ENCODE measurements at places on chromosomes 1 and 21. TPM values are rescaled to one million over a fixed set of nuclear protein-coding genes. Genes with fewer than 3 reads are reported as not detected.

DNA sequence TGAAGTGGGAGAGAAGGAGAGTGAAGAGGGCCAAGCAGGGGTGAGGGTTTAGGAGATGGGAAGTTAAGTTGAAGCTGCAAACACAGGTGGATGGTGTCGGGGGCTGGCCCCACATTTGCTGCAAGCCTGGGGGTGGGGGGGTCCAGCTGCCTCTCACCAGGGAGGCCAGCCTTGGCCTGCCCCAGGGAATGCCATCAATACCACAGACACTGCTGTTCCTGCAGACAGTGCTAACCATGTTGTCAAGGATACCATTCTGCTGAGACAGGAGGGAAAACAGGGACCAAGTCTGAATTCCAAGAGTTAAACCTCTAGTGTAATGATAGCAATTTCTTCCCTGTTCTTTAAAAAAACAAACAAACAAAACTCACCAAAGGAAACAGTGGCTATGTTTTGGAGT is 8.0 kb downstream of the MECR start:
- H3K27me3 ChIP-seq = no peaks in the 10 kb centered on the region
- peaks cover 8% of the 10 kb centered on the region for H3K36me3 ChIP-seq
- DNase-seq = no peak

- no peaks in the 10 kb centered on the region for H3K27me3 ChIP-seq
- DNase-seq = no peak
- no peaks in the 10 kb centered on the region for H3K4me1 ChIP-seq
- H3K36me3 ChIP-seq = no peaks in the 10 kb centered on the region
- no peak overlapping the region for H3K4me3 ChIP-seq
Measured at GRCh38 chr1:167587872-167588271, 34.3 kb upstream of the CREG1 start.

- DNase-seq = no peak
- no peak overlapping the region for H3K4me3 ChIP-seq
- H3K27me3 ChIP-seq = peaks cover 54% of the 10 kb centered on the region
- H3K36me3 ChIP-seq = no peaks in the 10 kb centered on the region
Measured at GRCh38 chr1:177116941-177117340, 47.6 kb downstream of the ASTN1 start.

DNA sequence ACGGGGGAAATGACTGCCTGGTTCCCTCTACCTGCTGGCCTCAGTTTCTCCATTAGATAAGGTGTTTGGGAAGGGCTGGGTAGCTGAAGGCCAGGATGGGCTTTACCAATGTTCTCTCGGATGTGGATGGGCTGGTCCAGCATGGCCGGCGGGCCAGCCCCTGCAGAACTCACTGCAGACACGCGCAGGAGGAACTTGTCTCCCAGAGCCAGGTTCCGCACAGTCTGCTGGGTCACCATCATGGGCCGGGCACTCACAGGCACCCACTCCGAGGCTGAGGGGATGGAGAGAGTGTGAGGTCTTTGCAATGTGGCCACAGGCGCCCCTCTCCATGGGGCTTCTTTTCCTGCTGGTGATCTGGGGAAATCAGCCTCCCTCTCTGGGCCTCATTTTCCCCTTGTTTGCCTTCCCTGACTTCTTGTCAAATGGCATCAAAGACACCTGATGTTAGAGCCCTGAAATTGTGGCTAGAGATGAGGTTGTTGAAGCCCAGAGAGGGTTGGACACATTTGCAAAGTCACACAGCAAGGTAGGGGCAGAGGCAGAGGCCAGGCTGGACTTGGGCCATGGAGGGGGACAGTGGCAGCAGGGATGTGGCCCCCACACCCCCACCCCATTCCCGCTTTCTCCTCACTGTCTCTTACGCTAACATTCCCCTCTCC is 1.2 kb downstream of the MYBPH start:
- H3K27ac ChIP-seq = no peak overlapping the region
- H3K4me1 ChIP-seq = peaks cover 11% of the 10 kb centered on the region
- peaks cover 1% of the 10 kb centered on the region for H3K27me3 ChIP-seq
- no peak overlapping the region for H3K4me3 ChIP-seq
- H3K36me3 ChIP-seq = no peaks in the 10 kb centered on the region

- H3K4me1 ChIP-seq = peaks cover 13% of the 10 kb centered on the region
- peak; percentile 72 for DNase-seq
- no peak overlapping the region for H3K27ac ChIP-seq
Measured at GRCh38 chr1:231162297-231162969, 575 bp downstream of the TRIM67 start.

- H3K27me3 ChIP-seq = no peaks in the 10 kb centered on the region
- H3K27ac ChIP-seq = peak overlapping the region; percentile 99
- no peak for DNase-seq
- no peaks in the 10 kb centered on the region for H3K36me3 ChIP-seq
Measured at GRCh38 chr1:234970731-234971476, 157.7 kb downstream of the TOMM20 start.

GRCh38 chr1:224851848-224852261 is 77.6 kb upstream of the DNAH14 start:
- no peaks in the 10 kb centered on the region for H3K4me1 ChIP-seq
- no peak for DNase-seq
- no peaks in the 10 kb centered on the region for H3K27me3 ChIP-seq
- no peak overlapping the region for H3K27ac ChIP-seq
- H3K36me3 ChIP-seq = no peaks in the 10 kb centered on the region
- no peak overlapping the region for H3K4me3 ChIP-seq

DNA sequence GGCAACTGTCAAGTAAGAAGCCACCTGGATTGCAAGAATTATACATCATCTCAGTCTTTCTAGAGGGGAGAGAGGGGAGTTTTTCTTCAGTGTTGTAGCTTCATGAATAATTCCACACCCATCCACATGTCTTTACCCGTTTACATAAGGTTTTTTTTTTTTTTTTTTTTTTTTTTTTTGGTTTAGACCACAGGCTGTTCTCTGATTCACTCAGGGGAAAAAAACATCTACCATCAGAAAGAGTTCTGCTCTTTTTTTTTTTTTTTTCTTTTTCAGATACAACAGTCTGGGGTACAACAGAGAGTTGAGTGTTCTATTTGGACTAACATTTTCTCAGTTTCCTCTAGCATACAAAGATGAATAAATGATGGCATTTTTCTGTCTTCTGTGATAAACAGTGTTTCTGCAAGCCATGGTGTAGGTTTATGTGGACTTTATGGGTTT is 4.9 kb upstream of the KIF14 start:
- H3K27ac ChIP-seq = no peak overlapping the region
- H3K4me1 ChIP-seq = peaks cover 19% of the 10 kb centered on the region
- no peaks in the 10 kb centered on the region for H3K36me3 ChIP-seq
- no peaks in the 10 kb centered on the region for H3K27me3 ChIP-seq

- H3K4me3 ChIP-seq = no peak overlapping the region
- no peak overlapping the region for H3K27ac ChIP-seq
- no peak for DNase-seq
Measured at GRCh38 chr1:242242983-242243382, 244.1 kb upstream of the MAP1LC3C start.

- DNase-seq = peak; percentile 65
- H3K4me1 ChIP-seq = peaks cover 73% of the 10 kb centered on the region
- H3K27ac ChIP-seq = peak overlapping the region; percentile 68
- H3K27me3 ChIP-seq = peaks cover 38% of the 10 kb centered on the region
- no peaks in the 10 kb centered on the region for H3K36me3 ChIP-seq
Measured at GRCh38 chr1:112507921-112508277, 866 bp upstream of the WNT2B start.

DNA sequence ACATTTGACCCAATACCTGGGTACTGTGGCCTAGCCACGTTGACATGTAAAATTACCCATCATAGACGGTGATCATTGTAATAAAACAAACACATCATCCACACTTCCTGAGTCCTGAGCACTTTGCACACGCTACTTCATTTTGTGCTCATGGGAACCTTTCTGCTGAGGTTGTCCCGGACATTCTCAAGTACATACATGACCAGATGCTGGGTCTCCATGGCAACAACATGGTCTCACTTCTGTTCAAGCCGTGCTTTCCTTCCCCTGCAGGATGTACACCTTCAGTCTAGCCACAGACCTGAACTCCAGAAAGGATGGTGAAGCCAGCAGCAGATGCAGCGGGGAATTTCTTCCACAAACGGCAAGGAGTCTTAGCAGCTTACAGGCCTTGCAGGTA is 22.7 kb downstream of the UBASH3A start:
- no peaks in the 10 kb centered on the region for H3K4me1 ChIP-seq
- H3K27ac ChIP-seq = no peak overlapping the region
- no peak for DNase-seq
- peaks cover 58% of the 10 kb centered on the region for H3K27me3 ChIP-seq
- H3K36me3 ChIP-seq = no peaks in the 10 kb centered on the region
- H3K4me3 ChIP-seq = no peak overlapping the region

- no peak overlapping the region for H3K27ac ChIP-seq
- H3K27me3 ChIP-seq = peaks cover 10% of the 10 kb centered on the region
- DNase-seq = no peak
- no peak overlapping the region for H3K4me3 ChIP-seq
Measured at GRCh38 chr1:234916840-234917239, 211.8 kb downstream of the TOMM20 start.

GRCh38 chr21:19392390-19392789 is 988.8 kb upstream of the TMPRSS15 start:
- H3K27me3 ChIP-seq = no peaks in the 10 kb centered on the region
- no peaks in the 10 kb centered on the region for H3K4me1 ChIP-seq
- no peak overlapping the region for H3K27ac ChIP-seq
- no peak overlapping the region for H3K4me3 ChIP-seq

DNA sequence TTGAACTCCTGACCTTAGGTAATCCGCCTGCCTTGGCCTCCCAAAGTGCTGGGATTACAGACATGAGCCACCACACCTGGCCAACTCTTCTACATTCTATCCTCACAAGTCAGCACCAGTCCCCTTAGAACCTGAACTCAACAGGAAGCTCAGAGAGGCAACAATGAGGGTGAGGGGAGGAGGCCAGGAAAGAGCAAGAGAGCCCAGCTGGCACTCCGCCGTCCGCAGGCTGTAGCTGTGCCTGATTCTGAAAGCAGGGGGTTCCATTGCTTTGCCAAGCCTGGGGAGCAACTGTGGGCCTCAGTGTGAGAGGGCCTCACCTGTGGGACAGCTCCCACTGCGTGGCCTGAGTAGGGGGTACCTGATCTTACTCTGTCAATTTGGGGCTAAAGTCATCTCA is 18.7 kb downstream of the STK40 start:
- H3K36me3 ChIP-seq = peaks cover 5% of the 10 kb centered on the region
- no peaks in the 10 kb centered on the region for H3K27me3 ChIP-seq
- peaks cover 14% of the 10 kb centered on the region for H3K4me1 ChIP-seq
- DNase-seq = no peak
- peak overlapping the region; percentile 27 for H3K27ac ChIP-seq

GFI1 gene
- 0.34 TPM for total RNA-seq

RXRG gene
- 1.0 TPM for total RNA-seq

SPRR1A gene
- total RNA-seq = not detected

OR2L13 gene
- not detected for total RNA-seq

FCRLA gene
- not detected for total RNA-seq

ASCL5 gene
- not detected for total RNA-seq

CNR2 gene
- total RNA-seq = not detected

HLCS gene
- 19.8 TPM for total RNA-seq

HIPK1 gene
- 43.6 TPM for total RNA-seq
